ENCODE measurements at places on chromosomes 11 and 22.

DNA sequence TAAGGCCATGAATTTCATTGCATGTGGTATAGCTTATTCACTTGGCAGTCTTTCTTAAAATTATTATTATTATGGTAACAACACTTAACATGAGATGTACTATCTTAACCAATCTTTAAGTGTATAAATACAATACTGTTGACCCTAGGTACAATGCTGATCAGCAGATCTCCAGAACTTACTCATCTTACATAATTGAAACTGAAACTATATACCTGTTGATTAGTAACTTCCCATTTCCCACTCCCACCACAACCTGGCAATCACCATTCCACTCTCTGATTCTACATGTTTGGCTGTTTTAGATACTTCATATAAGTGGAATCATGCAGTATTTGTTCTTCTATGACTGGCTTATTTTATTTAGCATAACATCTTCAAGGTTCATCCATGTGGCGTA, 150.2 kb upstream of the POU2AF2 start:
- DNase-seq: no peak

- no peak for DNase-seq
Measured at GRCh38 chr22:20139391-20140106, 7.9 kb downstream of the ZDHHC8 start.

GRCh38 chr11:118530683-118531596, at the start of gene TMEM25:
Gene TMEM25, plus strand, starts transcription at chr11:118531192. Its CDS starts 610 bp downstream, at chr11:118531802.
- DNase-seq: peak; percentile 49

DNA sequence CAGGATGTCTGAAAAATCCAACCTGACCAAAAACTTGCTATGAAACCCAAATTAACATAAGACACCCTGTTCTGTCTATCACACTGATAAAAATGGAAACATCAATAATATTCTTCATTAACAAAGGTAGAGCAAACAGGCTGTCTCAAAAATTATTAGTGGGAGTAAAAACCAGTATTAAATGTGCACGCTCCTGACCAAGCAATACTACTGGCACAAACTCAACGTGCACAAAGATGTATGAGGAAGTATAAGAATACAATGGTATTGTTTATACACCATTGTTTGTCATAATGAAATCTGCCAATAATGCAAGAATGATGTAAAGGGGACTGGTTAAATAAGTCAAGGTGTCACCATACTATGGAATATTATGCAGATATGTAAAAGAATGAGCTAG, 288.5 kb downstream of the MN1 start:
- DNase-seq: no peak

GRCh38 chr22:42376711-42377554, 55.3 kb downstream of the NFAM1 start:
- no peak for DNase-seq

DNA sequence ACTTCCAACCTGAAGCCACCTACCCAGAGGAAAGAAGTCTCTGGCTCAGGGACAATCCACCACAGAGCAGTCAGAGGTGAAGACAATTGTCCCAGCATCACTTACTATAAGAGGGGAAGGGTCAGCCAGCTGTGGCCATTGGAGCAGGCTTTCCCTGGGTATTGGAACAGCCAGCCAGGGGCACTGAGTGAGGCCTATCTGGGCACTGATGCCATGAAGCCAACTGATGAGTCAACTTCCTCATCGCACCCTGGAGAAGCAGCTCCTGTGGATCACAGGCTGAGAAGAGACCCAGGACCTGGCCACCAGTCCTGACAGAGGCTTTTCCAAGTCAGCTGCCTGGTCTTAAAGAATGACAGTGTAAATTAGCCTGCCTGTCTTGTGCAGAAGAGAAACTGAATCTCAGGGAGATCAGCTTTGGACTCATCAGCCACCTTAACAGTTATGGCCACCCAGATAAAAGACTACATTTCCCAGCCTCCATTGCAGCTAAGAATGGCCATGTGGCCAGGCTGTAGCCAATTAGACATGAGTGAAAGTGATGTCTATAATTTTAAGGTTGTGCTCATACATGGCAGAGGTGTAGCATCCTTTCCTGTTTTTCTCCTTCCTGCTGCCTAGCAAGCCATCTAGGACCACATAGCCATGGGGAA, 19.0 kb downstream of the CHST1 start:
- peak; percentile 60 for DNase-seq

DNA sequence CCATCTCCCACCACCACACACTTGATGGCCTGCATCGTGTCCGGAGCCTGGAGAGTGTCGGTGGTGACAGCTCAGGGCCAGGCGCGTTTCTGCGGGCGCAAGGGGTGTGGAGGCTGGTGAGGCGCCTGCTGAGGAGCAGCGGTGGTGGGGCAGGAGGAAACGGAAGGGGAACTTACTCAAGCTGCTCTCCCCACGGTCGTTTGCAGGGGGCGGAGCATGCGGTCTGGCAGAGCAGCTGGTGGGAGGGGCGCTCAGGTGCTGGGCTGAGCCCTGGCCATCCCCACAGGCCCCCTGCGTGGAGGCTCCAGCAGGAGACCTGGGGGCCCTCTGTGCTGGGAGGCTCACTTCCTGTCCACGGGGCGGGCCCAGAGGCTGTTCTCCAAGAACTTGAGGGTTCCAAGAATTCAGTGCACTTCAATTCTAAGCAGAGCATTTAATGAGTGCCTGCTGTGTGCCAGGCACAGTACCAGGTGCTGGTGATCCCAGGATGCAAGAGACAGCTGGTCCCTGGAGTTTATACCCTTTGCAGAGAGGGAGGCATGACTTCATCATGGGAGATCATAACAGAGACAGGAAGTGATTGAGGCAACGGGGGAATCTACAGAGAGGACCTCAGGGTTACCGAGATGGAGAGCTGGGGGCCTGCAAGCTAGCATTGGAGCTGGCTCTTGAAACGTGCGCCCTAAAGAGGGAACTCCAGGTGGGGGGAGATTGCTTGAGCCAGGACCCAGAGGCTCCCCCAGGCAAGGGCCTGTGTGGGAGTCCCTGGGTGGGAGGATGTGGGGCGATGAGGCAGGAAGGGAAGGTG, at the start of gene RAC2:
TSS of gene RAC2 (minus strand) at position 156 of the 808 bp plus-strand sequence. CDS start at position 35, 121 bp downstream.
- DNase-seq: peak; percentile 78

- DNase-seq: no peak
Measured at GRCh38 chr11:120271672-120272071, 31.7 kb downstream of the POU2F3 start.

DNA sequence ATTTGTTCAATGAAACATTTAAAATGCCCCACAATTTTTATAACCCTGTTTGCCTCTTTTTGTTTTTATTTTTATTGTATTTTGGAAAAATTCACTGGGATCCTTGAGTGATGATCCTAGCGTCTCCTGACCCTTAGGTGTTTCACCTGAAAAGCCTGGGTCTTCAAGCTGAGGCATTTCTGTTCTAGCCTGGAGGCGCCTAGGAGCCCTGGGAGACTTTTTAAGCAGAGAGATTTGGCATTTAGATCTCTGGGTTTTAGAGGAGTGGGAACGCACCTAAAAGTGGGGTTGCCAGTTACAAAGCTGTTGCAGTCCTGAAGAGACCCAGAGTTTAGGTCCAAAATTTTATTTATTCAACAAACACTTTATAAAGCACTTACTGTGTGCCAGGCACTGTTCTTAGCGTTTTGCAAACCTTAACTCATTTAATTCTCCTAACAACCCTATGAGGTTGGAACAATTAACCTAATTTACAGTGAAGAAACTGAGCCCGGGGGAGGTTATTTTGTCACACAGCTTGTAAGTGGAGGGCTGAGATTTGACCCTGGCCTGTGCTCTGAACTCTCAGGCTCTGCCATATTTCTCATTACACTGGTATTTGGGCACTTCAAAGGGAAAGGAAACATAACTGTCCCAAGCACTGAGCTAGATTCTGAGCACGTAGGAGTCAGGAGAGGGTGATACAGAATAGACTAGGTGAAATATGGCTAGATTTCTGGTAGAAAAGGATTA, 834 bp upstream of the FADS1 start:
- DNase-seq: no peak

GRCh38 chr11:65525546-65526480, 930 bp downstream of the SCYL1 start:
- peak; percentile 32 for DNase-seq

GRCh38 chr22:32729412-32729811, 72.1 kb upstream of the TIMP3 start:
- DNase-seq: no peak

GRCh38 chr22:50299785-50300619, 7.4 kb downstream of the PLXNB2 start:
- DNase-seq: no peak

GRCh38 chr11:125938418-125938817, 7.4 kb upstream of the VSIG10L2 start:
- no peak for DNase-seq

DNA sequence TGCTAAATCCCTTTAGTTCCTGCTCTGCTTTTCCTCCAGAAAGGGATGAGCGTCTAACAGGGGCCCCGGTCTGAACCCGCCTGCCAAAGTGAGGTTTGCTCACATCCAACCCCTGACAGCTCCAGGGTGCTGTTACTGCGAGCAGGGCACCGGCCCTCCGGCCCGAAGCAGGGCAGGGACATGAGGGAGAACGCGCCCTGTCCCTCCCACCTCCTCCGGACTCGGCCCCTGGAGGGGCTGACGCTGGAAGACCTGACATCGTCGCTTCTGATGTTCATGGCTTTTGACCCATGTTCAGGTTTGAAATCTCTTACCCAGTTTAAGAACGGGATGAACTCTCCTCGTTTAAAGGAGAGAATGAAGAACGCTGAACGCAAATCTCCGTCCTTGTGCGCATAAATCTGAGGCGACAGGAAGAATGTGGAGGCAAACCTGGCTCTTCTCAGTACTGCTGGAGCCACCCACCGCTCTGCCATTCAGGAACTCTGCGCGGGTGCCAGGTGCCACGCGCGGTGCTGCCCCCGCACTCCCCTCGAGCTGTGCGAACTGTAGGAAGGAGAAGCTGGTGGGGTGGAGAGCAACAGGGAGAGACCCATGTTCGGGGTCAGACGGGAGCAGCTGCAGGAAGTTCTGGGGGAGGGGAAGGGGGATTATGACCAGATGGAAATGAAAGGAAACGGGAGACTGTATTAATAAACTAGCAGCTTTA, 826 bp upstream of the EEF1G start:
- no peak for DNase-seq

GRCh38 chr22:42300259-42301076, 30.0 kb upstream of the TCF20 start:
- no peak for DNase-seq

- DNase-seq: no peak
Measured at GRCh38 chr11:134071766-134072402, 3.0 kb downstream of the JAM3 start.

DNA sequence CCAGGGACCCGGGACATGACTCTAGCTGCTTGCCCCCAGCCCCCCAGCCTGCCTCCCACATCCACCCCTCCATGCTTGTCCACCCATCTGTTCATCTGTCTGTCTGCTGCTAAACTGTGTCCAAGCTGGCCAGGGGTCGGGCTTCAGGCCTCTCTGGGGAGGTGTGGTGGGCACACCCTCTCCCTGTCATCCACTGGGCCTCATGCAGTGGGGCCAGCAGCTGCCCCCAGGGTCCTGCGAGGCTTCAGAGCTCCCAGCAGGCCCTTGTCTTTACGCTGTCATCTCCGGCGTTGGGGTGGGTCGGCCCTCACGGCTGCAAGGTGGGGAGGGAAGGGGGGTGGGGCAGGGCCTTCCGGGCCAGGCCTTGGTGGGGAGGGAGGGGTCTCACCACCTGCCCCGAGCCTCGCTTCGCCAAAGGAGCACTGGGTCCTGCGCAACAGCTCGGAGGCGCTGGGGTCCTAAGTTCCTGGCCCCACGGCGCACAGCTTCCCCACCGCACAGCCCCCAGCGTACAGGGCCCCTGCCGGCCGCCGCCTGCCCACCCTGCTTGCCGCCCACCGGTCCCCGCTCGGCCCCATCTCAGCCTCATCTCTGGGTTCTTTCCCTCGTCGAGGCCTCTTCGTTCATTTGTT, 26.7 kb downstream of the MOB2 start:
- no peak for DNase-seq

GRCh38 chr11:108501396-108501795, 3.2 kb upstream of the POGLUT3 start:
- peak; percentile 17 for DNase-seq

- peak; percentile 81 for DNase-seq
Measured at GRCh38 chr22:38114484-38115398, 4.3 kb upstream of the BAIAP2L2 start.

DNA sequence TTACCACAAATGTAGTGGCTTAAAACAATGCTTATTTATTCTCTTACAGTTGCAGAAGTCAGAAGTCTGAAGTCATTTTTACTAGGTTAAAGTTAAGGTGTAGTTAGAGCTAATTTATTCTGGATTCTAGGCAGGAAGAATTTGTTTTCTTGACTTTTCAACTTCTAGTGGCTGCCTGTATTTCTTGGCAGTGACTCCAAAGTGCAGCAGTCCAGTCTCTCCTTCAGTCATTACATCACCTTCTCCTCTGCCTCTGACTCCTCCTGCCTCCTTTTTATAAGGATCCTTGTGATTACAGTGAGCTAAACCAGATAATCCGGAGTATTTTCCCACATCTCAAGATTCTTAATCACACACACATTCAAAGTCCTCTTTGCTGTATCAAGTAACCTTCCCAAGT, 581.4 kb downstream of the KCNA4 start:
- DNase-seq: peak; percentile 47

DNA sequence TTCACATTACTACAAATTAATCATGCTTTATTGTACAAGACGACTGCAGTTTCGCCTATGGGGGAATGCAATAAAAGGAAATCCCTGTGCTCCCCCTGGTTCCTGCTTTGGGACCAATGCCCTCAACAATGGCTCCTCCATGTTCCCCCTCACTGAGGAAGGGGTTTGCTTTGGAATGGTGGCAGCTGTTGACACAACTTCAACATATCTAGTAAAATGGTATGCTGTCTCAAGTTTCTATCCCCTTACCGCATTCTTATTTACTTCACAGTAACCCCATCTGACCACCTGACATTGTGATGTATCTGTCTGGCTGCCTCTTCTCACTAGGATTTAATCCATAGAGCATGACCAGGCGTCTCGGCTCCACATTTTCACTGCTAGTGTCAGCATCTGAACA, 48.8 kb downstream of the PIWIL3 start:
- DNase-seq: no peak

GRCh38 chr11:129423426-129423825, 47.8 kb downstream of the BARX2 start:
- DNase-seq: no peak

DNA sequence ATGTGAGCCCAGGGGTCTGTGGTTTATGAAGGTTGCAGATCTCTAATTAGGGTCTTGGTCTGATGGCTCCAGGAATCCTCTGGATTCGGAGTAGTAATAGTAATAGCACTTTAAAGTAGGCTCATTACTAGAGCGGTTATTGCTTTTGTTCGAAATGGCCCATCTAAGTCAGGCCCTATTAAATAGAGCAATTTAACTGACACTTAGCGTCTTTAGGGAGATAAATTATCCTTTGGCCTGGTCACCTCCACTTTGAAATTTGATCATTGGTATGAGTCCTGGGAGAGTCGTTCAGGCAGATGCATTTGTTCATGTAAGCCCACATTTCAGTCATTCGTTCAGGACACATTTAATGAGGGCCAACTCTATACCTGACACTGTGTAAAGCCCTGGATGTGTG, 54.8 kb downstream of the LDLRAD3 start:
- DNase-seq: no peak

GRCh38 chr11:96635655-96636054, 245.8 kb downstream of the JRKL start:
- no peak for DNase-seq

All from iris pigment epithelial cell (primary cell).